Glutamatergic neuron (in vitro differentiated cells): ENCODE measurements at places on chromosomes 1 and 21. TPM values are rescaled to one million over a fixed set of nuclear protein-coding genes. Genes with fewer than 3 reads are reported as not detected.

GRCh38 chr1:36913016-36913415 is 121.3 kb downstream of the GRIK3 start:
- peak overlapping the region; percentile 81 for H3K4me3 ChIP-seq
- DNase-seq: no peak
- peaks cover 46% of the 10 kb centered on the region for H3K4me1 ChIP-seq
- peaks cover 23% of the 10 kb centered on the region for H3K27me3 ChIP-seq
- peak overlapping the region; percentile 98 for H3K27ac ChIP-seq

GRCh38 chr1:89519779-89520358 is 4.8 kb upstream of the LRRC8B start:
- H3K4me1 ChIP-seq: peaks cover 5% of the 10 kb centered on the region
- no peaks in the 10 kb centered on the region for H3K36me3 ChIP-seq
- H3K27me3 ChIP-seq: peaks cover 3% of the 10 kb centered on the region
- H3K4me3 ChIP-seq: no peak overlapping the region

DNA sequence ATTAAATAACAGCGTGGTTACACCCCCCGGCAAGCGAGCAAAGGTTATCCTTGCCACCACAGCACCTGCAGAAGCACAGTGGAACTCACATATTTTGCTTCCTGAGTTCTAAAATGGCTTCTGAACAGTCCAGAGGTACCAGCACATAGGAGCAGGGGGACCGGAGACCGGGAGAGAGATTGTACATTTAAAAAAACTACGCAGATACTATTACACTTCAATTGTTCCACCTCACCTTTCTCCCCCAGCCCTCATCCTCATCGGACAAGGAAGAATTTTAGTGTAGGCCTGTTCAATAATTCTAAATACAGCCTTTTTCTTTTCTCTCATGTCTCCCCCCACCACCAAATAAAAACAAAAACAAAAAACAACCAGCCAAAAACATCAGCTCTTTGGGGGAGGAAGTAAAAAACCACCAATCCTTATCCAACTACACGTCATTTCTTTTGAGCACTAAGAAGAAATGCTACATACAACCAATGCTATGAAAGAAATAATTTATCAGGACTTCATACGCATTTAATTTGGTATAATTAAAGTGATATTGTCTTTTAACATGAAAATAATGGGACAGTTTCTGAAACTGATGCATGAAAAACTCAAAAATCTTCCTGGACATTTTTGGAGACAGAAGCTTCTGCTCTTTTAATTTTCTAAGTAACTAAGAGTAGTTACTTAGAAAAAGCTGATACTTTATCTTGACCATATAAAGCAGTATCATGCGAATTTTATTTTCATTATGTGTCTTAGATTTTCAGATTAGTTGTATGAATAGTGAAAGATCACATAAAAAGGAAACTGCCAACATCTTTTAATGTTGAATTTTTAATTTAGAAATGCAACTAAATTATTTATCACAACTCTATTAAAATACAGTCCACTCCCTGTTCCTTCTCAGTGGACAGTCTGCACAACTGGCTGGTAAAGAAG is 9.1 kb downstream of the CDKN2C start:
- no peak for DNase-seq
- peak overlapping the region; percentile 80 for H3K4me3 ChIP-seq
- no peaks in the 10 kb centered on the region for H3K36me3 ChIP-seq

- no peak overlapping the region for H3K4me3 ChIP-seq
- H3K27me3 ChIP-seq: no peaks in the 10 kb centered on the region
- no peak for DNase-seq
- no peak overlapping the region for H3K27ac ChIP-seq
- peaks cover 12% of the 10 kb centered on the region for H3K4me1 ChIP-seq
Measured at GRCh38 chr21:25283720-25284119, 323.6 kb downstream of the MRPL39 start.

GRCh38 chr21:21547368-21547953 is 549.3 kb downstream of the NCAM2 start:
- no peak overlapping the region for H3K27ac ChIP-seq
- no peak for DNase-seq
- H3K27me3 ChIP-seq: no peaks in the 10 kb centered on the region
- no peaks in the 10 kb centered on the region for H3K4me1 ChIP-seq

- no peaks in the 10 kb centered on the region for H3K27me3 ChIP-seq
- no peak for DNase-seq
- H3K4me3 ChIP-seq: no peak overlapping the region
- peaks cover 14% of the 10 kb centered on the region for H3K4me1 ChIP-seq
Measured at GRCh38 chr21:41370840-41371684, 9.2 kb downstream of the MX2 start.

GRCh38 chr1:165874643-165875042 is 47.2 kb downstream of the UCK2 start:
- H3K27ac ChIP-seq: no peak overlapping the region
- H3K36me3 ChIP-seq: peaks cover 17% of the 10 kb centered on the region
- no peaks in the 10 kb centered on the region for H3K4me1 ChIP-seq
- H3K27me3 ChIP-seq: peaks cover 2% of the 10 kb centered on the region
- no peak overlapping the region for H3K4me3 ChIP-seq

- H3K4me1 ChIP-seq: no peaks in the 10 kb centered on the region
- no peak for DNase-seq
- H3K4me3 ChIP-seq: no peak overlapping the region
- H3K27ac ChIP-seq: no peak overlapping the region
- no peaks in the 10 kb centered on the region for H3K36me3 ChIP-seq
- H3K27me3 ChIP-seq: no peaks in the 10 kb centered on the region
Measured at GRCh38 chr1:12424087-12424529, 193.9 kb downstream of the DHRS3 start.

DNA sequence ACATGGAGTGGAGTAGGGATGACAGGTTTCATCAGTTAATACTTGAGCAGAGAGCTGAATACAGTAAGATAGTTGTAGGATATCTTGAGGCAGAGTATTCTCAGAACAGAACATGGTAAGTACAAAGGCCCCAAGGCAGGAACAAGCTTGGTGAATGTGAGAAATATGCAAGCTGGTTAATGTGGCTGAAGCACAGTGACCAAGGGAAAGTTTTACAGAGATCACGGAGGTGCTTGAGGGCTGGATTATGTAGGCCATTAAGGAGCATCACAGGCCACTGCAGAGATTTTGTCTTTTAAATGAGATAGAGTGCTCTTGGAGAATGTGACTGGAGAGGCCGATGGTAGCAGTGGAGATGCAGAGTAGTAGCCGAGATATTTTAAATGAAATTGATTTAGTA is 54.0 kb upstream of the BOLA1 start:
- H3K27me3 ChIP-seq: peaks cover 5% of the 10 kb centered on the region
- no peak for DNase-seq
- no peaks in the 10 kb centered on the region for H3K36me3 ChIP-seq
- peak overlapping the region; percentile 16 for H3K27ac ChIP-seq
- peaks cover 39% of the 10 kb centered on the region for H3K4me1 ChIP-seq
- peak overlapping the region; percentile 61 for H3K4me3 ChIP-seq

DNA sequence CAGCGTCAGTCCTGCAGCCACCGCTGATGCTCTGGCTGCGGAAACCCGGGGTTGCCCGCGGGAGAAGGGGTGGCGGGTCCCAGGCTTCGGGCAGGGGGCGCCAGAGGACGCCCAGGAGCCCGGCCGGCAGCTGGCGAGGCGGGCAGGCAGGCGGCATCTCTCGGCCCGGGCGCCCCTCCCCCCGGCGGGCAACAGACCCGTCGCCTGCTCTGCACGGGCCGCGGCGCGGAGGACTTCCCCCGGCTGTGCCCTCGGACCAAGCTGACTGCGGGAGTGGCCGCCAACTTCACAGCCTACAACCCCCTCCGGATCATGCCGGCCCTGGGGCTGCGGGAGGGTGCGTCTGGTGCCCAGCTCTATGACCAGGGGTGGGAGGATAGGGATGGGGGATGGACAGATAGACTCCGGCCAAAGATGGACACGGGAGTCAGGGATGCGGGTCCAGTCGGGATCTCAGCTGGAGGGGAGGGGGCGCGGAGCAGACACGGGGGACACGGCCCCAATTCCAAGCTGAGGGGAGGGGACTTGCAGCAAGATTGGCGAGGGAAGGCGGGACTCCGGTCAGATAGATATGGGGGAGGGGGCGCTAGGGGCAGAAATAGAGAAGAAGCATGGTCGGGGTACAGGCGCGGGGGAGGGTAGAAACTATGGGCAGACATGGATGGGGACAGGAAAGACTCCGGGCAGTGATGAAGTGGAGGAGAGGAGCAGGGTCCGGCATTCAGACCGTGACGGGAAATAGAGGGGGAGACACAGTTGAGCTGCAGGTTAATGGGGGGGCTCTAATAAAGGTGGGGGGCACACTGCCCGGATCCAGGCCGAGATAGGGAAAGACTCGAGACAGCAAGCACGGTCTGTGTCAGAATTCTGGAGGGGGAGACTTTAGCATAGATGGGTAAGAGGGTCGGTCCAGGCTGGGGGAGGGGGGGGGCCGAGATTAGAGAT is 1.1 kb downstream of the ADGRB2 start:
- H3K27ac ChIP-seq: no peak overlapping the region
- no peaks in the 10 kb centered on the region for H3K36me3 ChIP-seq
- peak overlapping the region; percentile 88 for H3K4me3 ChIP-seq
- H3K4me1 ChIP-seq: peaks cover 21% of the 10 kb centered on the region
- peaks cover 5% of the 10 kb centered on the region for H3K27me3 ChIP-seq

DNA sequence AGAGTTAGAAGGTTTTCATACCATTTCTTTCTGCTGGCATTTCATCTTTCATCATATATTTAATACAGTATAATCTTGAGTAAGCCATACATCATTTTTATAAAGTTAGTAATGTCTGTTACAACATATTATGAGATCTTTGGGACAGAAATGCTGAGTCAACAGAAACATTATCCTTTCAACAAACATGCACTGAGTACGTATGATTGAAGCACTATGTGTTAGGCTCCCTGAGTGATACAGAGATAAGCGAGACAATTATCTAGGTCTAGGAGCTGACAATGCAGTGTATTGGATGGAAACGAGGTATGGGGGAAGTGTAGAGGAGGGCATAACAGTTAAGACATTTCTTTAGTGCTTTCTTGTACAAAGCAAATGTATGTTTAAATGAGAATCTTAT is 19.7 kb upstream of the GPR52 start:
- H3K4me1 ChIP-seq: no peaks in the 10 kb centered on the region
- H3K27ac ChIP-seq: no peak overlapping the region
- no peaks in the 10 kb centered on the region for H3K27me3 ChIP-seq
- DNase-seq: no peak
- H3K4me3 ChIP-seq: no peak overlapping the region

GRCh38 chr1:76290271-76290670 is 215.7 kb downstream of the ST6GALNAC3 start:
- H3K4me3 ChIP-seq: no peak overlapping the region
- peaks cover 28% of the 10 kb centered on the region for H3K4me1 ChIP-seq
- no peak for DNase-seq

- H3K4me3 ChIP-seq: no peak overlapping the region
- no peak for DNase-seq
- no peaks in the 10 kb centered on the region for H3K27me3 ChIP-seq
- H3K36me3 ChIP-seq: no peaks in the 10 kb centered on the region
- H3K4me1 ChIP-seq: peaks cover 15% of the 10 kb centered on the region
- H3K27ac ChIP-seq: no peak overlapping the region
Measured at GRCh38 chr1:222818171-222818570, 3.3 kb downstream of the DISP1 start.

DNA sequence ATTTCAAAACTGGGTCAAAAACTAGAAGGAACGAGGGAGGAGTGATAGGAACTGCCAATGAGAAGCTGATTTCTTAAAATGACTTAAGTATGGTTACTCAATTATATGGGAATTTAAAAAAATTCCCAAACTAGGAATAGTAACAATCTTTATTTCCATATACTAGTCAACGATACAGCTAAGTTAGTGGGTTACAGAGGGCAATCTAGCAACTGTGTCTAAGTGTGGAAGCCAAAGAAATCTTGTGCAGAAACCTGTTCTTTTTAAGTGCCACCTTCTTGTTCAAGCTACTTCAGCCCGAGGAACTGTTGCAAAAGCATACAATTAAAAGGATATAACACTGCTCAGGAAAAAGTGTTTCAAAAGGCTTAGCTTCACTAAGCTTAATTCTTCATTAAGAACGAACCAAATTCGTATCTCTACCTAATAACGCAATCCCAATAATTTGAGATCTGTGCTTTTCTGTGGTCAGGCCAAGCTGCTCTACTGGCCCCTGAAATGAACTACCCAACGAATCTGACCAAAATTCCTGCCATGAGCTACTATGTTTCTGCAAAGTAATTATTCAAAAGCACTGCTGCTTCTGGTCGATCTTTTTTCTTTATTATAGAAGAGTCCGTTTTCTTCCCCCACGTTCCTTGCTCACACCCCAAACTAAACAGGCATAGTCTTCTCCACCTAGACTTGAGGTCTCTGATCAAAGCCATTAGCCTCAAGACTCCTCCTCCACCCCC is 1.8 kb downstream of the USP24 start:
- peaks cover 29% of the 10 kb centered on the region for H3K4me1 ChIP-seq
- peak overlapping the region; percentile 91 for H3K27ac ChIP-seq
- DNase-seq: no peak
- peaks cover 5% of the 10 kb centered on the region for H3K36me3 ChIP-seq
- H3K27me3 ChIP-seq: peaks cover 9% of the 10 kb centered on the region

- no peaks in the 10 kb centered on the region for H3K4me1 ChIP-seq
- H3K4me3 ChIP-seq: no peak overlapping the region
- no peak overlapping the region for H3K27ac ChIP-seq
- H3K27me3 ChIP-seq: peaks cover 7% of the 10 kb centered on the region
Measured at GRCh38 chr1:161505686-161506085, 429 bp downstream of the FCGR2A start.

DNA sequence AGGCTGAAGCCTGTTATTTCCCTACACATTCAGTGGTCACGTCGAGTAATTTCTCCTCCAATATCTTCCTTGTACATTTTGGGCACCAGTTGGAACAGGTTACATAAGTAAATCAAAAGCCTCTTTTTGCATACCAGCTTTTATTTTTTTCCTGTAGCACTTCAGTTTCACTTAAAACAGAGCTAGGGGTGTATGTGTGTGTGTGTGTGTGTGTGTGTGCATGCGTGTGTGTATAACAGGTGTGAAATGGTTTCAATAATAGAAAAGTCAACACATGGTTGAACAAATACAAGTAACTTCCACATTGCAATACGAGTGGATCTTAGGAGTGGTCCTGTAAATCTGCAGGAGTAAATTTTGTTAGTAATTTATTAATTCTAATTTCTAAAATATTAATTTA is 3.0 kb upstream of the MAN1A2 start:
- no peak overlapping the region for H3K27ac ChIP-seq
- H3K4me3 ChIP-seq: no peak overlapping the region
- no peak for DNase-seq
- no peaks in the 10 kb centered on the region for H3K36me3 ChIP-seq
- H3K4me1 ChIP-seq: peaks cover 18% of the 10 kb centered on the region

ZNF684 gene
- 3.6 TPM for total RNA-seq

CNR2 gene
- total RNA-seq: not detected

ITLN2 gene
- total RNA-seq: not detected

TTC34 gene
- total RNA-seq: 0.74 TPM

CELA3B gene
- not detected for total RNA-seq

HRNR gene
- not detected for total RNA-seq

TSSK3 gene
- total RNA-seq: 1.6 TPM

DDR2 gene
- 4.4 TPM for total RNA-seq

CD58 gene
- 8.0 TPM for total RNA-seq

HNRNPR gene
- total RNA-seq: 189 TPM

PLA2G2F gene
- not detected for total RNA-seq

SDF4 gene
- total RNA-seq: 89.2 TPM

EPHA8 gene
- total RNA-seq: 0.69 TPM

BRINP3 gene
- total RNA-seq: not detected

ANGPTL7 gene
- total RNA-seq: not detected

POGZ gene
- 146 TPM for total RNA-seq
